Camera-type eye (tissue), 1 donor: ENCODE measurements at places on chromosomes 4 and X. TPM values are rescaled to one million over a fixed set of nuclear protein-coding genes. Genes with fewer than 3 reads are reported as not detected.

The GAGE12E gene
- total RNA-seq, result not detected

The BEX5 gene
- 7.7 TPM for total RNA-seq

The SPANXN4 gene
- total RNA-seq, result not detected

The ADH1B gene
- 8.9 TPM for total RNA-seq

The SLITRK4 gene
- total RNA-seq, result 16.2 TPM

The MAGEA1 gene
- not detected for total RNA-seq
